Gastrocnemius medialis (tissue), 4 donors: ENCODE measurements at places on chromosomes 2 and 18.
A peak's percentile ranks its signal among the peaks of the same experiment; 100 is the strongest.

DNA sequence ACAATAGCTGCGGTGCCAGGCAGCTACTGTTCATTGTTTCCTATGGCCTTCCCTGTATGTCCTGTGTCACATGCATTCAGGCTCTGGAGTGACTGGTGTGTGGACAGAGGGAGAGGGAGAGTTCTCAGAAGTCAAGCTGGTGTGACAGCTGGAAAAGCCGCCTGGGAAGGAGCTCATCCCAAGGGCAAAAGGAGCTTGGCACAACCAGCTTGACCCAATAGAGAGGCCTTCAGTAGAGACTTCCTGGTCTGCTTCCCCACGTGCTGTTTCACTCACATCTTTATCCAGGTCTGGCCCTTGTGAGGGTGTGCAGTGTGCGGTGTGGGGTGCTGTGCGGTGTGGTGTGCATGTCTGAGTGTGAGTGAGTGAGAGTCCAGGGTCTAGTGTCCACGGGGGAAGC, 11.1 kb upstream of the NT5DC4 start:
- H3K4me1 ChIP-seq: no peaks in the 10 kb centered on the region
- H3K4me3 ChIP-seq: no peak overlapping the region
- H3K27me3 ChIP-seq: no peaks in the 10 kb centered on the region
- H3K27ac ChIP-seq: no peak overlapping the region
- H3K36me3 ChIP-seq: no peaks in the 10 kb centered on the region

GRCh38 chr2:225100269-225100668, 58.0 kb upstream of the DOCK10 start:
- no peaks in the 10 kb centered on the region for H3K27me3 ChIP-seq
- H3K27ac ChIP-seq: no peak overlapping the region
- no peak overlapping the region for H3K4me3 ChIP-seq
- DNase-seq: no peak

DNA sequence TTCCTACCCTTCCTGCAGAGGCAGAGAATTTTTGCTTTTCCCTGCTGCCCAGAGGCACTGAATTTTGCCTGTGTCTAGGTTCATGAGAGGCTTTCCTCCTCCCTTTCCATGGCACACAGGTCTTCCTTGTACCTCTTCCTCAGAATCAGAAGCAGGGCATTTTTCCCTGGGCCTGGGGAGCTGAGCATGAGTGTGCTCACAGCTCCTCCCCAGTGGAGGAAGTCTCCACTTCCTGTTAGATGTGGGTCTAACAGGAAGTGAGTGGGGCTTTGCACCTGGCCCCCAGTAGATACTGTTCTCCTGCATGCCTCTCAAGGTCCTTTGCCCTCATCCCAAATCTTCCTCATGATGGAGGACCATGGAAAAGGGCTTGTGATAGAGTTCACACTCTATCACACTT, 297.2 kb upstream of the FIGN start:
- no peaks in the 10 kb centered on the region for H3K4me1 ChIP-seq
- H3K4me3 ChIP-seq: no peak overlapping the region
- no peaks in the 10 kb centered on the region for H3K36me3 ChIP-seq
- no peak for DNase-seq
- H3K27ac ChIP-seq: no peak overlapping the region
- no peaks in the 10 kb centered on the region for H3K27me3 ChIP-seq

- peaks cover 79% of the 10 kb centered on the region for H3K4me1 ChIP-seq
- no peak for DNase-seq
- no peaks in the 10 kb centered on the region for H3K27me3 ChIP-seq
- peak overlapping the region; percentile 13 for H3K27ac ChIP-seq
- H3K4me3 ChIP-seq: no peak overlapping the region
- H3K36me3 ChIP-seq: peaks cover 7% of the 10 kb centered on the region
Observed at GRCh38 chr2:28764909-28765711, 13.5 kb downstream of the PPP1CB start.

DNA sequence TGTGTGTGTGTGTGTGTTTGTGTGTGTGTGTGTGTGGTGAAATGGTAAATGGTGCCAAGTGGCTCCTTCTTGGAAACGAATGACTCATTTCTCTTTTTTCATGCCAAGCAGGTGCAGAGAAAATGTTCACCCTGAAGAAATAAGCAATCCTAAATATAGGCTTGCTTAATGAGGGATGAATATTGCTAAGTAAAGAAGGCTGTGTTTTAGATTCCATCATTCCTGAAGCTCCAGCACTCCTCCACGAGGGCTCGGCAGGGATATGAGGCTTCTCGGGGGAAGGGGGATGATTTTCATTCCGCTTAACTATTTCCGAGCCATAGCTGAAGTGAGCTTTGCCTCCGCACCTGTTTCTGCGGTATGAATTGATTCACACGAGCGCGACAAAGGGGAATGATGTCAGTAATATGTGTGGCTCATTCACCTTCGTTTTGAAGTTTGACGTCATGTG, 72.9 kb downstream of the TSN start:
- peak overlapping the region; percentile 21 for H3K27ac ChIP-seq
- H3K4me3 ChIP-seq: no peak overlapping the region
- no peak for DNase-seq
- H3K4me1 ChIP-seq: no peaks in the 10 kb centered on the region
- no peaks in the 10 kb centered on the region for H3K27me3 ChIP-seq

DNA sequence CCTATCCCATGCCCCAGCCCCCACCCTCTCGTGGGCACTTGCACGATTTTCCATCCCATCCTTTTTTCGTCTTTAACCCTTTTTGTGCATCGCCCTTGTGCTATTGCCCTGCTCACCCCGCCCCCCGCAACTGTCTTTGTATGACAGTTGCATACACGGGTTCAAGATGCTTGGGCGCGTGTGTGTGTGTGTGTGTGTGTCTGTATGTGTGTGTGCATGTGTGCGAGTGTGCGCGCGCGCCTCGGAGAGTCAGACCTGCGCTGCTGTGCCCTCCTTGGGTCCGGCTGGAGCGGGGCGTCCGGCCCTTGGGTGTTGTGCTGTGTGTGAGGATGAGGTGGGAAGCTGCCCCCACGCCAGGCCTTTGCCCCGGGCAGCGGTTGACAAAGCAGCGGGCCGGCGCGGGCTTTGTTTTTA, 230.7 kb downstream of the HAUS1 start:
- no peaks in the 10 kb centered on the region for H3K36me3 ChIP-seq
- DNase-seq: no peak
- peak overlapping the region; percentile 63 for H3K4me3 ChIP-seq
- H3K27ac ChIP-seq: no peak overlapping the region
- H3K27me3 ChIP-seq: no peaks in the 10 kb centered on the region
- peaks cover 4% of the 10 kb centered on the region for H3K4me1 ChIP-seq

DNA sequence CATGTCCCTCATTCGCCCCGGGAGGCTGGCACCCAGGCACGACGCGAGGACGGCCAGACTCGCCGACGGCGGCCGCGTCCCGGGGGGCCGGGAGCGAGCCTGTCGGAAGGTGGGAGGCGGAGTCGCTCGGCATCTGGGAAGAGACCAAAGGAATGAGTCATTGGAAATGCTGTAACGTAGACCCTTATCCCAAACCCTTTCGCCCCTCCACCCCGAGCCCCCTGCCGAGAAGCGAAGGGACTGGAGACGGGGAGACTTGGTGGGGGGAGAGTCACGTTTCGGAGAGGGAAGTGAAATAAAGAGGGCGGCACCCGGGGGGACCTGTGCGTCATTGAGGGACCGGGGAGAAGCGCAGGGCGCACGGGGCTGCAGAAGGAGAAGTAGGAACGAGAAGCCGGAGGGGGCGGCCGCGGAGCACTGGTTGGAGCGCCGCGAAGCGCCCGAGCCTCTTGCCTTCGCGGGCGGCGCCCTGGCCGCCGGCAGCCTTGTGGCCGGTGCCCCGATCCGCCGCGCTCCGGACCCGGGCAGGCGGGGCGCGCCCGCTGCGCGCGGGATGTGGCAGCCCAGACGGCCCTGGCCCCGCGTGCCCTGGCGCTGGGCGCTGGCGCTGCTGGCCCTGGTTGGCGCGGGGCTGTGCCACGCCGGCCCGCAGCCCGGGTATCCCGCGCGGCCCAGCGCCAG, at the start of gene EMILIN2:
TSS of gene EMILIN2 (plus strand) at position 371 of the 681 bp plus-strand sequence. CDS start at position 554, 183 bp downstream.
- peaks cover 4% of the 10 kb centered on the region for H3K4me1 ChIP-seq
- H3K36me3 ChIP-seq: no peaks in the 10 kb centered on the region
- DNase-seq: peak; percentile 57
- H3K4me3 ChIP-seq: peak within 1 kb of the TSS; percentile 51
- H3K27ac ChIP-seq: peak within 1 kb of the TSS; percentile 35
